Brain (organoid and tissue), 16 donors: ENCODE measurements at places on chromosomes 7 and 10.

DNA sequence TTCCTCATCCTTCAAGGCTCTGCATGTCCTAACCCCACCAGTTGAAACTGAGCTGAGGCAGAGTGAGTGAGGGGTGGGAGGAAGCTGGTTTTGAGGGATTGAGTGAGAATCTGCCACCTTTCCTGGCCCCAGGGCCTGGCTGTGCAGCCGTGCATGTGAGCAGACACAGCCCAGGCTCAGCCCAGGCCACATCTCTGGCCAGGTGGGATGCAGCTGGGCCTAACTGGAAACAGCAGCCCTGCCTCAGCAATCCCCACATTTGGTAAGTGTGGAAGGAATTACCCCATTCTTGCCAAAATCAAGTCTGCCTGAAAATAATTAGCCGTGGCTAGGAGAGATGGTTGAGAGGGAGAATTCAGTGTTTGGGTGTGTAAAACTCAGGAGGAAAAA lies 116.6 kb downstream of the NEURL1 start:
- DNase-seq: no peak

DNA sequence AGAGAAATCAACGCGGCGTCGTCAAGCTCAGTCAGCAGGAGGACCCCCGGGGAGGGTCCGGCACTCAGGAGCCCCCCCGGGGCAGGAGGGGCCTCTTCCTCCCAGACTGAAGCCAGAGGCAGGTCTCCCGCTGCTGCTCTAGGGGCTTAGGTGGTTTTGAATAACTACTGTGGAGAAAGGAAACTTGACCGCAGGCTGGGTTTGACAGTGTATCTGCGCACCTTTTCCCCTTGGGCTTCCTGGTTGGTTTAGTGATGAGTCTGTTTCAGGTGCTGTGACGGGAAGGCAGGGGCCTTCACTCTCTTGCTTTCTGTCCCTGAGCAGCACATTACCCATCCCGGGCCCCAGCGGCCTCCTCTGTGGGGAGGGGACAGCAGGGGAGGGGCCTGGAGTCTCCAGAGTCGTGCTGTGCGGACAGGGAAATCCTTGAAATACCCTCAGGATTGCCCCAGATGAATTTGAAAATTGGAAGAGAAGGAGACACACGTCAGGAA lies 262.2 kb downstream of the ADARB2 start:
- DNase-seq: no peak

DNA sequence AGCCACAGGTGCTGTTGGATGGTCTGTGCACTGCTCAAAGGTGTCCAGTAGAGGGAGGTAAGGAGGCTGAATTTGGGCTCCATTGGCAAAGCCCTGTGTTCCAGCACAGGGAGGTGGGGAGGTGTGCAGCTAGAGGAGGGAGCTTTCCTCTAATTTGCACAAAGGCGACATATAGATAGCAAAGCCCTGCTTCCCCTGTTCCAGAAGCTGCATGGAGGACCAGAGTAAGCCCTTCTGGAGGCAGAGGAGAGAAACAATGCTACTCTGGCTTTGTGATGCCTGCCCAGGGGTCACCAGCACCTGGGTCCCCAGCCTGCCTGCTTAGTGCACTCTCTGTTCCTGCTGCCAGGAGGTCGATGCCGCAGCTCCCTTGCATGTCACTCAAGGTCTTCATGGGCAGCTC lies 3.4 kb upstream of the ARHGAP22 start:
- DNase-seq: no peak

- DNase-seq: peak; percentile 47
These were observed 403 bp downstream of the CDK6 start for GRCh38 chr7:92835851-92836488.

GRCh38 chr10:4396401-4397283 lies 429.4 kb upstream of the AKR1E2 start:
- DNase-seq: no peak
